ENCODE measurements at places on chromosomes 2 and 18. TPM values are rescaled to one million over a fixed set of nuclear protein-coding genes. Genes with fewer than 3 reads are reported as not detected.

- DNase-seq = peak; percentile 84
Measured at GRCh38 chr2:191676790-191677645, 918 bp upstream of the NABP1 start.

Gene LYG2
- total RNA-seq = not detected

DNA sequence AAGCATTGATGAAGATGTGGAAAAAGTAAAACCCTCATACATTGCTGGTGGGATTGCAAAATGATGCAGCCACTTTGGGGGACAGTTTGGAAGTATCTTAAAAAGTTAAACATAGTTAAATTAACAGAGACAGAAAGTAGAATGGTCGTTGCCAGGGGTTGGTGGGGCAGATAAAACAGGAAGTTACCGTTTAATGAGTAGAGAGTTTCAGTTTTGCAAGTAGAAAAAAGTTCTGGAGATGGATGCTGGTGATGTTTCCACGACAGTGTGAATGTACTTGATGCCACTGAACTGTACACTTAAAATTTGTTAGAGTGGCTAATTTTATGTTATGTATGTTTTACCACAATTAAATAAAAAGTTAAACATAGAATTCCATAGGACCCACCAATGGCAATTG lies 44.5 kb upstream of the EGR4 start:
- no peak for DNase-seq

GRCh38 chr2:497770-498492 lies 179.3 kb downstream of the TMEM18 start:
- no peak for DNase-seq

DNA sequence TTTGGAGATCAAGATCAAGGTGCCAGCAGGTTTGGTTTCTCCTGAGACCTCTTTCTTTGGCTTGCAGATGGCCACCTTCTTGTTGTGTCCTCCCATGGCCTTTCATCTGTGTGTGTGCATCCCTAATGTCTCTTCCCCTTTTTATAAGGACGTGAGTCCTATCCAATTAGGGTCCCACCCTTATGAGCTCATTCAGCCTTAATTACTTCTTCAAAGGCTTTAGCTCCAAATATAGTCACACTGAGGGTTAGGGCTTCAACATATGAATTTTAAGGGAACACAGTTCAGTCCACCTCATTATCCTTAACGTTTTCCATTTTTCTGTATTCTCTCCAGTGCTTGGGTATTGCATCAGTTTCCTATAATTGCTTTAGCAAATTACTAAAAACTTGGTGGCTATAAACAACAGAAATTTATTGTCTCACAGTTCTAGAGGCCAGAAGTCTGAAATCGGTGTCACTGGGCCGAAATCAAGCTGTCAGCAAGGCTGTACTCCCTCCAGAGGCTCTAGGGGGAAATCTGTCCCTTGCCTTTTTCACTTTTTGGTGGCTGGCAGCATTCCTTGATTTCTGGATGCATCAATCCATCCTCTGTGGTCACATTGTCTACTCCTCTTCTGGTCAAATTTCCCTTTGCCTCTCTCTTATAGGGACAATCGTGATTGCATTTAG lies 34.1 kb downstream of the CDC42EP3 start:
- DNase-seq = no peak

- no peak for DNase-seq
Measured at GRCh38 chr18:32258558-32259204, 68.8 kb downstream of the MEP1B start.

- DNase-seq = no peak
Measured at GRCh38 chr2:218743068-218743467, 32.4 kb downstream of the TTLL4 start.

Measured in lung (tissue), 17 donors.